ENCODE measurements at places on chromosomes 6 and 20.
A peak's percentile ranks its signal among the peaks of the same experiment; 100 is the strongest.

- DNase-seq: peak; percentile 52
Observed at GRCh38 chr6:97059473-97059872, 134.9 kb downstream of the KLHL32 start.

- DNase-seq: no peak
Observed at GRCh38 chr6:23879816-23880215, 246.2 kb upstream of the NRSN1 start.

GRCh38 chr6:56742122-56742791, 99.6 kb upstream of the DST start:
- DNase-seq: no peak

DNA sequence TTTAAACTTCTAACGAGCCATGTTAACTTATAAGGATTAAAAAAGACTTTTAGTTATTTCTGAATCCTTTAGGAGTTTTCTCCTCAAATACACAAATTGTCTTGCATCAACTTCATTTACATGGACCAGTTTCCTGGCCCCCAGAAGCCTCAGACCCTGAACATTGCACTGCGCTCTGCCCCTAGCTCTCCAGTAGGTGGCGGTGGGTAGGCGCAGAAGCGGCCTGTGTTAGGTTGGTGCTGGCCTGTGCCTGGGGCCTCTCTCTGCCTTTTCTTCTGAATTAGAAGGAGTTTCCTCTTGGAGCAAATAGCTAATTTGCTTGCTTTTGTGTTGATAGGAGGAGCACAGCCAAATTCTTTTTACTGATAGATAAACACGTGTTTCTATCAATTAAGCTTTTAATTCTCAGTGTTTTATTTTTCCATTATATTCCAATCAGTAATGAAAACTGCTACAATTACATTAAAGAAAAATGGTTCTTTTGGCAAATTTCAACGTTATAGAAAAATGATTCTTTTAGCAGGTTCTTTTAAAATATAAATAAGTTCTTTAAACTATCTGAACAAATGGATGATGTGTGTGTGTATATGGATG, 44.4 kb downstream of the DTD1 start:
- peak; percentile 61 for DNase-seq

GRCh38 chr20:48191200-48191599, 405.9 kb upstream of the SULF2 start:
- DNase-seq: no peak

GRCh38 chr6:19231878-19232561, 605.1 kb upstream of the ID4 start:
- no peak for DNase-seq

GRCh38 chr6:52209770-52210169, 23.6 kb downstream of the IL17A start:
- DNase-seq: peak; percentile 72

DNA sequence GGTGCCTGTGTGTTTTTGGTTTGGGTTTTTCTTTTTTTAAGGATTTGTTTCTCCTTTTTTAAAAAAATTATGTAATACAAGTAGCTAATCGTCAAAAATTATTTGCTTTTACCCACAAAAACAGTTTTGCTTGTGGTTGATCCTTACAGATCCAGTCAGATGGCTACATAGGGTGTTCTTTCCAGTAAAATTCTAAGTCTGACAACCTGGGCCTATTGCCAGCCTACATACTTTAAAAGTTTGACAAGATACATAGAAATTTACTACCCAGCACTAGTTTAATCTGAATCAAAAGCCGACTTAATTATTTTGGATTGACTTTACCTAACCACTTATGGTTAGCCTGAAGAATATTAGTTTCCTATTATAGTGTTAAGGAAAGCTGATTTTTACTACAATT, 2.1 kb upstream of the SOX4 start:
- no peak for DNase-seq

GRCh38 chr6:122620902-122621301, 10.7 kb downstream of the PKIB start:
- no peak for DNase-seq

DNA sequence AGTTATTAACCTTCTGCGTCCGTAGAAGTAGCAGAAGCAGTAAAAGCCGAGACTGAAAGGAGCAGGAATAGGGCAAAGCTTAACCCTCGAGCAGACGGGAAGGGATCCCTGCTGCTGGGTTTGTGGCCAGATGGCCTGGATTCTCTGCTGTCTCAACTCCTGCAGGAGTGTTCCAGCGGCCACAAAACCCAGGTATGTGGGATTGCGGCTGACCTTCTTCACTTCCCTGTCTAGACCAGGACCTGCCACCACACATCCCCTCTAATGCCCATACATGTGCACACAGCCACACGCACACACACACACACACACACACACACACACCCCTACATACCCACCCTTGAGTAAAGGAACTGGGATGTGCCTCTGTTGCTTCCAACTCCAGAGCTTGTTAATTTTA, 33.1 kb upstream of the TNFRSF21 start:
- DNase-seq: no peak

DNA sequence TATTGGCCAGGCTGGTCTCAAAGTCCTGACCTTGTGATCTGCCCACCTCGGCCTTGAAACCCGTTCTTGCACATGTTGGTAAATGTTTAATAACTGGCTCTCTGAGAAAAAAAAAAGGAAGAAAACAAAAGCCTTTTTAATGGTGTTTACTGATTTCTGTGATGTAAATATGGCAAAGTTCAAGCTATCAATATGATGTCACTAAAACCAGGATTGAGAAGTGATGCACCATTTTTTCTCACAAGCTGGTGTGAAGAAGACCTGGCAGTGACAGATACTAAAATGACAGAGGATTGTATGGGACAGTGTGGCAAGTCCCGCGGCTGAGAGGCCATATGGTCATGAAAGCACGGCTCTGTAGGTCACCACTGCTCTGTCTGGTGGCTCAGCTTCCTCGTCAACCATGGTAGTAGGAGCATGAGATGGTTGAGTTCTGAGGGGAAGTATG, 196.3 kb upstream of the SUPT3H start:
- no peak for DNase-seq

DNA sequence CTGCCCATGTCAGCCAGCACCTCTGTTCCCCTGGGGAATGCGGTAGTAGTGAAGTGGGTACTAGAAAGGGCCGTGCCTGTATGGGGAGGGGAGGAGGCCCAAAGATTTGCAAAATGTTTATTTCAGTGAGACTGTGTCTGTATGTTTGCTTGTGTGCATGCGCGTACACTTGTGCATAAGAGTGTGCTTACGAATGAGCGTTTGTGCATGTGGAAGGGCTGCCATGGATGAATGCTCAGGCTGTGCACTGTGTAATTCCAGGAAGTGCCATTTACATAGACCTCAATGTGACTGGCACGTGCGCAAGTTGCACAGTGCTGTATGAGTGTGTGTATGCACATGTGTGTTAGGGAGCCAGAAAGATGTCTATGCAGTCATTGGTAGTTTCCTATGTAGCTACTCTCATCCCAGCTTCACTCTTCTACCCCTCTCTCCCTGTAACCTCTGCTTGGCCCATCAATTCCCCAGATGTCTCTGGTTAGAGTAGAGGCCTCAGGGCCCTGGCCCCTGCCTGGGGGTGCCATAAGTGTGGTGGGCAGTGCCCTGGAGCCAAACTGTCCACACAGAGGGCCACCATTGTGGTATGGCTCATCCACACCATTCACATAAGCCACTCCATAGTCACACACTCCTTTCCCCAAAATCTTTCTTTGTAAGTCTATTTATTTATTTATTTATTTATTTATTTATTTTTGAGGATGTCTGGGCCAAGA, 26.8 kb upstream of the SLC22A7 start:
- DNase-seq: no peak

- no peak for DNase-seq
Observed at GRCh38 chr6:156392648-156393047, 384.5 kb upstream of the ARID1B start.

GRCh38 chr6:3523271-3523670, 66.4 kb upstream of the SLC22A23 start:
- DNase-seq: no peak

GRCh38 chr6:10084111-10084986, 330.5 kb downstream of the TFAP2A start:
- no peak for DNase-seq

DNA sequence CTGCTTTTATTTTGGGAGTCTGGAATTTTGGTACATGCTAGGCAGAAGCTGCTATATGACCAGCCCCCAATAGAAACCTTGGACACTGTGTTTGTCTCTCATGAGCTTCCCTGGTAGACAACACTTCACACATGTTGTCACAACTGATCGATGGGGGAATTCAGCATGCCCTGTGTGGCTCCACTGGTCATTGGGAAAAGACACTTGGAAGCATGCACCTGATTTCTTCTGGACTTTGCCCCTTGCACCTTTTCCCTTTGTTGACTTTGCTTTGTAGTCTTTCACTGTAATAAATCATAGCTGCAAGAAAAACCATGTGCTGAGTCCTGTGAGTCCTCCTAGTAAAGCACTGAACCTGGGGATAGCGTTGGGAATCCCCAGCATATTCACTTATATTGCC, 7.9 kb upstream of the WFDC10A start:
- no peak for DNase-seq

DNA sequence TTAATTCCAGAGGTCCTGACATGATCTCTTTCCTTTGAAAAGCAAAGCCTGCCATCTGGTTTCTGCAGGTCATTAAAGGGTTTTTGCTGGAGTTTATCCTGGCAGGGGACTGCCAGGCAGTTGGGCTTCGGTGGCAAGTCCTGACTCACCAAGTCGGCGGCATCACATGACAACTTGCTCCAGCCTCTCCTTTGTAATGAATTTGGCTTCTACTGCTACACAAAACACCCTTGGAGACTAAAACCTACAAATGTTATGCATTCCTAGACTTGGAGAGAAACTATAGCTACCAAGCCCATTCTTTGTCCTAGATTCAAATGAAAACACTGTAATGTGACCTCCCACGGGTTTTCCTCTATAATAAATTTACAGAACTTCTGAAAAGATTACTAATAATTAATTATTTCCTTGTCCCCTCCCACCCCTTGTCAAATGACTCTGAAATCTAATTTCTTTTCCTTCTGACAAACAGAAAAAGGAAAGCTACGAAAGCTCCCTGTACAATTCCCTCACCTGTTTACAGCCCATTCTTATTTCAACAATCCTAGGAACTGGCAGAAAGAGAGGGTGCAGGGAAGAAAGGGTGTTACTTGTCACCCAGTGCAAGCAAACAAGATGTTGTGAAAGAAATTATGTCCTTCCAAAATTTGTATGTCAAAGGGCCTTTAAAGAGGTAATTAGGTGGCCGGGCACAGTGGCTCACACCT, 62.9 kb downstream of the QRSL1 start:
- DNase-seq: no peak

DNA sequence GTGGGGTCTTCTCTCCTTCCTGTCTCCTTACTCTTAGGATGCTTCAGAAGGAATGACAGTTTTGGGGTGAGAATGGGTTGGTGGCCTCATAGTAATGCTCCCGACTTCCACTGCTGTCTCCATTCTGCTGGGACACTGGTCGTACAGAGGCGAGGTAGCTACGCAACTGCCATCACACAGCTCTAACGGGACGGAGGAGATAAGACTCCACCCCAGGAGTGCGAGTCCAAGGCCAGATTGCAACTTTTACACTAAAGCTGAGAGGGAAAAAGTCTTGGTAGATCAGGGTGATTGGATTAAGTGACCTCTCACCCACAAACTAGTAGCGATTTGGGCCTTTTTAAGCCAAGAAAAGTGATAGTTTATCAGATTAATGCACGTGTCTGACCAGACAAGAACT, 1.8 kb upstream of the PRR18 start:
- no peak for DNase-seq

- DNase-seq: no peak
Observed at GRCh38 chr20:11902285-11902697, 15.4 kb upstream of the BTBD3 start.

- no peak for DNase-seq
Observed at GRCh38 chr6:162271922-162272321, 455.6 kb downstream of the PRKN start.

DNA sequence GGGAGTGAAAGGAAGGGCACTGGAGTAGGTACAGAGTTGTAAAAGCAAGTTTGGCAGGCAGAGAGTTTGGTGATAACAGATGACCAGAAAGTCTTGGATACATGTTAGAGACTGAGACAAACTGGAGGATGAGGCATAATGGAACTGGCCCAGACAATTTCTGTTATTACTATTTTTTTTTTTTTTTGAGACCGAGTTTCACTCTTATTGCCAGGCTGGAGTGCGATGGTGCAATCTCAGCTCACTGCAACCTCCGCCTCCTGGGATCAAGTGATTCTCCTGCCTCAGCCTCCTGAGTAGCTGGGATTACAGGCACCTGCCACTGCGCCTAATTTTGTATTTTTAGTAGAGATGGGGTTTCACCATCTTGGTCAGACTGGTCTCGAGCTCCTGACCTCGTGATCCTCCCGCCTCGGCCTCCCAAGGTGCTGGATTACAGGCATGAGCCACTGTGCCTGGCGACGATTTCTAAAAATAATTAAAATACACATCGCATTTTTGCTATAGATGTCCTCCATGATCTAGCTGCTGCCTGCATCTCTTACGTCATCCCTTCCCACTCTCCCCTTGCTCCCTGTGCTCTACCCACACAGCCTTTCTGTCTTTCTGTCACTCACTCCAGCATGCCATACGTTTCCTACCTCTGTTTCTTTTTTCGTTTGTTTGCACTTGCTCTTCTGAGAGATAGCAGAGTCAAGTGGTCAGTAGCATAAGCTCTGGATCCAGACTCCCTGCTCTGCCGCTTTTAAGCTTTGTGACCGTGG, 23.5 kb downstream of the MAPK14 start:
- DNase-seq: no peak

DNA sequence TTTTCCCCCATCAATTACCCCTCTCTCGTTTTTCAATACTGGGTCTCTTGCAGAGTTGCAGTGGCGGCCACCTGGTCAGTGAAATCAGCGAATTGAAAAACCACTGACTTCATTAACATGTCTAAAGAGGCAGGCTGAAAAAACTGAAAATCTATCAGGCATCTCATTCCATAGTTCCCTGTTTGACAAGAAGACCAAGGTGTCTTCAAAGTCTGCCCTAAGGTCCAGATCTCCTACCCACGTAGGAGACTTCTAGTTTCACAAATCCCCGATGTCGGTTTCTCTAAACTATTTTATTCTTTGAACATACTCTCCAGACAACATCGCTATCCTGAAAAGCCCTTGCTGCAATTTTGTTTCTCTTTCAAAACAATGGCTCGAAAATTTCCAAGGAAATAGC, 796 bp upstream of the TUBB start:
- no peak for DNase-seq

- no peak for DNase-seq
Observed at GRCh38 chr6:12026833-12027232, 14.7 kb downstream of the HIVEP1 start.

Measured in activated CD4-positive, alpha-beta T cell treated with anti-CD3 and anti-CD28 coated beads, Interleukin-2, amount 50 U/mL, for 16 hours (primary cell).